ENCODE measurements at places on chromosomes 13 and 19.

- DNase-seq, result no peak
Measured at GRCh38 chr19:16184665-16185122, 516 bp upstream of the FAM32A start.

- no peak for DNase-seq
Measured at GRCh38 chr19:52296400-52296772, 583 bp upstream of the ZNF480 start.

DNA sequence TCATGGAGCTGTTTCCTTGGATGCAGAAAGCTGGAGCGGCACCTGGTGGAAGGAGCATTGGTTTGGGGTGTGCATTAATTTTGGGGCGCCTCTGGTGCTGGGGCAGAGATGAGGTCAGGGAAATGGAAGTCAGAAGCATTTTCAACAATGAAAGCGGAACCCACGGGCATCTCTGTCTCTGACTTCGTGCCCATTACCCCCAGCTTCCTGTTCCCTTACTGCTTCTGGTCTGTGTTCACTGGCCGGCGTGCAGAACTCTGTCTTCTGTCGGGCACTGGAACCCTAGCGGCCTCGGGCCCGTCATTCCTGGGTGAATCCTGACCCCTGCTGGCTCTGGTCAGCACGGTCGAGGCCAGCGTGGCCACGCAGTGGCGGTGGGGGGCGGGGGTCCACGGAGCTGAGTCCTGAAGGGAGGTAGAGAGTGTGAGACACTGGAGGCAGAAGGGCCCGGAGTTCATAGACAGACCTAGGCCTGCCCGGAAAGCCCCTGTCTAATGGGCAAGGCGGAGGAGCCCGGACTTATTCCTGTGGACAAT, 7.9 kb upstream of the LINGO3 start:
- no peak for DNase-seq

DNA sequence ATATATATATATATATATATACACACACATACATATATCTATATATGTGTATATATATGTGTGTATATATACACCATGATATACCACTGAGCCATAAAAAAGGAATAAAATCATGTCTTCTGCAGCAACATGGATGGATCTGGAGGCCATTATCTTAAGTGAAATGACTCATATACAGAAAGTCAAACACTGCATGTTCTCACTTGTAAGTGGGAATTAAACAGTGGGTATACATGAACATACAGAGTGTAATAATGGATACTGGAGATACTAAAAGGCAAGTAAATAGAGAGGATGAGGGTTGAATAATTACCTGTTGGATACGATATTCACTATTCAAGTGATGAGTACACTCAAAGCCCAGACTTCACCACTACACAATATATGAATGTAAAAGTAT, 332.6 kb downstream of the SLITRK1 start:
- no peak for DNase-seq

- DNase-seq, result no peak
Measured at GRCh38 chr19:51010066-51010795, 8.8 kb upstream of the KLK8 start.

DNA sequence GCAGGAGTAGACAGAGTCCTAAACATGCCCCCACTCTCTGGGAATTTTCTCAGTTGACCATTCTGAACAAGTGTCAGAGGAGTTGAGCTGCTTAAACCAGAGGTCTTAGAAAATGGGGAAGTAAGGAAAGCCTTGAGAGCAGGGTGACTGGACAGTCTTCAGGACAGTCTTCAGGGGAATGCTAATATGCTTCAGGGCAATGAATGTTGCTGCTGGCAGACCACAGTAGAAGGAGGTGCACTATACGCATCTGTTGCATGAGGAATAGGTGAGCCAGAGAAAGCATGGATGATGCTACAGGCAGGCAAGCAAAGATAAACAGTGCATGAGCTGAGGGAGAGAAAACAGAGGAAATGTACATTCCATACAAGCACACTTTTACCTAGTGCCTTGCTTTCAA, 196.6 kb upstream of the GPR12 start:
- DNase-seq, result no peak

DNA sequence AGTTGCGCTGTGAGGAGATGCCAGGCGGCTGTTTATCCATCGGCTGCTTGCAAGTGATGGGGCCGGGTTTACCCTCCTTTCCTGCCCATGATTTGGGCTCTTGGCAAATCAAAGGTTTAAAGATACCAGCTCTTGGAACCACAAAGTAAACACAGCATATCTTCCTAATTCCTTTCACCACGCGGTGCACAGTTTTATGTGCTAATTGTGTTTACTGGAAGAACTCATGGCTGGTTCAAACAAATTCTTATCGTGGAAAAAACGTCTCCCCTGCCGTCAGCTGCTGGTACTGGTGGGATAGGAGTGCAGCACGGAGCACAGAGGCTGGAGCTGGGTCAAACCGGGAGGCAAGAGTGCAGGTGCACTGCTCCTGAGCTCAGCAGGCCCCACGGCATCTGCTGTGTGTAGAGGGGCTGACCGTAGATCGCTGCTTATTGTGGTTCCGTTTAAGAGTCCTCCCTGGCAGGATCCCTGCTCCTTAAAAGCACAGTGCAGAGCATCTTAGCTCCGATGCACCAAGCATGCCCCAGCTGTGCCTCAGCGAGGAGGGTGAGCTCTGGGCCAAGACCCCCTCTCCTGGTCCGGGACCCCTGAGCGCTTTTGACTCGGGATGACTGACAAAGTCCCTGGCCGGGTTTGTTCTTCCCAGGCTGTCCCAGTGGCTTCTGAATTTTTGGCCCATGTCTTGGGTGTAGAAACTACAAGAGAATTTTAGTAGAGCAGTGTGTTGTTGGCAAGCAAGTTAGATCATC, 51.3 kb upstream of the GAS6 start:
- DNase-seq, result no peak

DNA sequence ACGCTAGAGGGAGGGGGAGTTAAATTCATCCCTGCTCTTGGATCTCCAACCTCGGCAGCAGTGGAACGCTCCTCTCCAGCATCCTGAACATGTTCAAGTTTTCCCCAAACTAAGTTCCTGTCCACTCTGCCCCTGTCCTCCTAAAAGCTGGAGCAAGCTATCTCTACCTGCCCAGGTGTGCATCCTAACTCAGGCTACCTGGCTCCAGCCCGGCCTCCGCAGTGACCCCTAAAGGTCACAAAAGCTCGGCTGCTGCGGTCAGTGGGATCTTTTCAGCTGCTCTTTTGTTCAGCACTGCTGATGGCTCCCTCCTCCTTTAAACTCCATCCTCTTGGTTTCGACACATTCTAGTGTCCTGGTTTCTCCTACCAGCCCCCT, 1.4 kb downstream of the DCUN1D2 start:
- no peak for DNase-seq

GRCh38 chr13:113034451-113035212, 65.6 kb downstream of the MCF2L start:
- DNase-seq, result no peak

GRCh38 chr19:19591133-19591825, 27.2 kb downstream of the PBX4 start:
- no peak for DNase-seq

- DNase-seq, result no peak
Measured at GRCh38 chr13:86945584-86945983, 725.6 kb upstream of the SLITRK5 start.

DNA sequence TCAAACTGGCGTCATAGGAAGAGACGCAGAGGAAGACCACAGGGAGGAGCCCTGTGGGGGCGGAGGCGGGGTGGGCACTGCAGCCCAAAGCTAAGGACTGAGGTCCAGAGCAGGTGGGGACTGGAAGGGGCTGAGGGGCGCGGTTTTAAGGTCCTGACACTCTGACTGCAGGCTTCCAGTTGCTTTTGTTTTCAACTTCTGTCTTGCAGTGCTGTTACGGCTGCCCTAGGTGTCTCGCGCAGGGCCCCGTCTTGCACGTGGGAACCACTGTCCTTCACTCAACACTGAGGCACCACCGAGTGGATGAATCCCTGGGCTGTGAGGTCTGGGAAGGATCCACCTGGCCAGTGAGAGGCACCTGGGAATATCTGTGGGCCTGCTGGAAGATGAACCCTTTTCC, 76.0 kb downstream of the TEX29 start:
- no peak for DNase-seq

GRCh38 chr19:1987197-1988187, 28.0 kb downstream of the BTBD2 start:
- no peak for DNase-seq

DNA sequence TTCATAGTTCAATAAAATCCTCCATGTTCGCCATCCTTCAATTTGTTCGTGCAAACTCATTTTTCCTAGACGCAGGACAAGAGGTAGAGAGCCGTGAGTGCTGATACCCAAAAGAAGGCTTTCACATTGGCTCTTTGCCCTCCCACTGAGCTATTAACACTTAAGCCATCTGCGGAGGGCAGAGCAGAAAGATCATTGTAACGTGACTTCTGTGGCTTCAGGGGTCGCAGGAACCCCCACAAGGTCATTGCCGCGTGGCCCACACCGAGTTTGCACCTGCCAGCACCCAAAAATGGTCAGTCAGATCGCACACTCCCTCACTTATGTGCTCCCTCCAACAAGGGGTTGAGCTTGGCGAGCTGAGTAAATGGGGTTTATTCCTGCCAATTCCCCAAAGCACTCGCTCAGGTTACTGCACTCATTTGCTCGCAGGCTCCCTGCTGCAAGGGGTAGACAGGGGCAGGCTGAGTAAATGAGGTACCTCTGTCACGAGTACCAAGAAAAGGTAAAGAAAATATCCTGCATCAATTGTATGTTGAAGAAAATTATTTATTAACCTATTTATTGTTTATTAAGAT, 144.1 kb downstream of the PRR20E start:
- no peak for DNase-seq

- DNase-seq, result no peak
Measured at GRCh38 chr13:52371736-52372247, 34.2 kb downstream of the THSD1 start.

GRCh38 chr13:51339952-51340732, 651 bp downstream of the SERPINE3 start:
- no peak for DNase-seq

- no peak for DNase-seq
Measured at GRCh38 chr19:44313231-44313630, 8.4 kb upstream of the ZNF235 start.
